ENCODE measurements at places on chromosomes 3 and 15.

DNA sequence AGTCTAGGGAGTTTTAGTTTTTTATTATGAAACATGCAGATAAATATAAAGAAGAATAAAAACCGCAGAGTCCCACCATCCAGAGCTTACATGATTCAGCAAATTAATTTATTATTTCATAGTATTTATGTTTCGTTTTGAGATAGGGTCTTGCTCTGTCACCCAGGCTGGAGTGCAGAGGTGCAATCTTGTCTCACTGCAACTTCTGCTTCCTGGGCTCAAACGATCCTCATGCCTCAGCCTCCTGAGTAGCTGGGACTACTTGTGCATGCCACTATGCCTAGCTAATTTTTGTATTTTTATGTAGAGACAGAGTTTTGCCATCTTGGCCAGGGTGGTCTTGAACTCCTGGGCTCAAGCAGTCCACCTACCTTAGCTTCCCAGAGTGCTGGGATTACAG, 13.6 kb downstream of the RNF13 start:
- DNase-seq = no peak

DNA sequence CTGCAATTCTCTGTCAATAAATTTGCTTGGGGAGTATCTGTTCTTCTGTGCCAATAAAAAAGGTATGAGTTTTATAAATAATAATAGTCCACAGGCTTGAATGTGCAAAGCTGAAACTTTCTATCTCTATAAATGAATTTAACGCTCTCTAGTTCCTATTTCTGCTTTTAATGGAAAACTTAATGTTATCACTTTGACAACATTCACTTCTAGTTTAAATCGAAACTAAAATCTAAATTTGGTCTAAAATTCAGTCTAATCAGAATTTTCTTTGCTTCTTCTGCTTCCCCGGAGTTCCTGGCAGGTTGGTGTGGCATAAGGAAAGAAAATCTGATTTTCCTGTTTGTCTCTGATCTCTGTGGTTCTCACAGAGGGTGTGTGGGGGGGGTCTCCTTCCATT, 450.1 kb upstream of the TBL1XR1 start:
- DNase-seq = no peak

- DNase-seq = no peak
Observed at GRCh38 chr15:28185148-28185895, 86.2 kb upstream of the OCA2 start.

DNA sequence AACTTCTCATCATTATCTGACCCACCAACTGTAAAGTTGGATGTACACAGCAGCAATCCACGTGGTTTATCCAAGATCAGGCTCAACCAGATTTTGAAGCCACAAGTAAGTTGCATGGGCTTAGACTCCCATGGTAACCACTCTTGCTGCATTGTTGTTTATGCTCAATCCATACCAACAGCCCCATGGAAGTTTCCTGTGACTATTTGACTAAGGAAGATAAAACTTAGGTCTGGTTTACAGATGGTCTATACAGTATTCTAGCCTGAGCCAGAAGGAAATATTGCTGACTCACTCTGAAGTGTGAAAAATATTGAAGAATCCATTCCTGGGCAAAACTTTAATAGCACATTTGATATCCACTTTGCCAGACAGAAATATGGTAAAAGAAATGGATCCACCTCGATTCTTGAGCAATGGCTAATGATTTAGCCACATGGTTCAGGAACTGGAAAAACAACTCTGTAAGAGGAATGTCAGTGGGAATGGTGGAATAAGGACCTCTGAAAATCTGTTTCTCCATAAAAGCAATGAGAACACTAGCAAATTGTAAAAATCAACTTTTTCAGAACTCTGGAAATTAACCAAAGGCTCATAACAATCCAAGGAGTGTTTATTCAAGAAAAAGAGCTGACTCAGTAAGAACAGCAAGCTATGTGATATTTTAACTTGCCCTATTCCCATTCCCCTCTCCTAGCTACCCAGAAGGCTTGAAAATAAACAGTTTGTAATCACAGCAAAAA, 162.9 kb upstream of the STT3B start:
- no peak for DNase-seq

- no peak for DNase-seq
Observed at GRCh38 chr3:46356276-46356675, 2.4 kb downstream of the CCR2 start.

- no peak for DNase-seq
Observed at GRCh38 chr3:195059006-195059350, 212.0 kb downstream of the XXYLT1 start.

- DNase-seq = no peak
Observed at GRCh38 chr3:81268526-81268925, 492.9 kb downstream of the GBE1 start.

DNA sequence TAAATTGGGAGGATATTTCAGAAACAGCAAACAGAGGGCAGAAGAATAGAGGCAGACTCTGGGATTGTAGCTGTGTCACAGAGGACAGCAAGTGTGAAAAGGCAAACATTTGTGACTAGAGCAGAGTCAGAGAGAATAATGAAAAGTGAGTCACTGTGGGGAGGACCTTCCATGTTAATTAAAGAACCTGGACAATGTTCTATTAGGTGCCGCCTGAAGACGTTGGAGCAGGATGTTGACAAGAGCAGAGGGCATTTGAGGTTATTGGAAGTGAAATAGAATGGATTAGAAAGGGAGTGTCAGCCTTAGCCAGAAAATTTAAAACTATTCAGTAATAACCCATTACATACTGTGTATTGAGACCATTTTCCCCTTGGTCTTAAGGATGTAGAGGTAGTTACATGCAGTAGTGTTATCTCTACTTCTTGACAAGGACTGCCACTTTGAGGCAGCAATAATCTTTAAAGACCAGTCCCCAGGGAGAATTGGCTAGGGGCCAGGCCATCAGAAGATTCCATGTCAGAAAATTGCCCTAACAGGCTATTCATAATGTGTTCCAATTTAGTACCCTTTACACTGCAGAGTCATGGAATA, 5.8 kb downstream of the ACKR2 start:
- no peak for DNase-seq

GRCh38 chr3:31903686-31904431, 77.2 kb downstream of the OSBPL10 start:
- DNase-seq = no peak

GRCh38 chr3:140995881-140996280, 54.2 kb downstream of the SLC25A36 start:
- DNase-seq = no peak

GRCh38 chr3:59803268-59803667, 753.4 kb upstream of the CFAP20DC start:
- no peak for DNase-seq

DNA sequence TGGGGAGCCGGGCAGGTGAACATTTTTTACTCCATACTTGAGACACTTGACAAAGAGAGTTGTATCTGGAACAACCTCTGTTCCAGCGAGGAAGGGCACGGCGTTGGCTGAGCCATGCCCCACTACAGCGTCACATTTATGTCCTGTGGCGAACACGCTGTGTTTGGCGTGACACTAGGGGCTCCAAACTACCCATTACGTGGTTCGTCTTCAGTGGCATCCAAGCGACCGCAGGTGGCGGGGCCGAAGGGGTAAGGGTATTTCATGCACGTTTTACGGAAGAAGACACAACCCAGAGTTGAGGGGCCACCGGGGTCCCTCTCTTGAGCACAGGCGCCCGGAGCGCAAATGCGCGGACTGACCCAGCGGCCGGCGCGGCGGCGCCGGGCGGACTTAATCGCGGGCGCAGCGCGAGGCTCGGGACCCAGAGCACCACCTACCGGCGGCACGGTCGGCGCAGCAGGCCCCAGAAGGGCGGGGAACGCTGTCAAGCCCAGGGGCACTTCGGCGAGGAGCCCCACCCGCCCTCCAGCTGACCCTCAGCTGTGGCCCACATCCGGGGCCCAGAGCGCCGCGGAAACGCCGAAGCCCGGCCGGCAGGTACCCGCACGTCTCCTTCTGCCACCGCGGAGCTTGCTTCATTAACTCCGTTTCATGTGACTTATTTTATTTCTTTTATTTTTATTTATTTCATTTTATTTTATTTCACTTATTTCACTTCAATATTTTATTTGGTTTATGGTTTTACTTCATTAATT, 36.4 kb upstream of the TRIM71 start:
- DNase-seq = peak; percentile 39

- DNase-seq = no peak
Observed at GRCh38 chr3:141181196-141181595, 50.4 kb upstream of the PXYLP1 start.

DNA sequence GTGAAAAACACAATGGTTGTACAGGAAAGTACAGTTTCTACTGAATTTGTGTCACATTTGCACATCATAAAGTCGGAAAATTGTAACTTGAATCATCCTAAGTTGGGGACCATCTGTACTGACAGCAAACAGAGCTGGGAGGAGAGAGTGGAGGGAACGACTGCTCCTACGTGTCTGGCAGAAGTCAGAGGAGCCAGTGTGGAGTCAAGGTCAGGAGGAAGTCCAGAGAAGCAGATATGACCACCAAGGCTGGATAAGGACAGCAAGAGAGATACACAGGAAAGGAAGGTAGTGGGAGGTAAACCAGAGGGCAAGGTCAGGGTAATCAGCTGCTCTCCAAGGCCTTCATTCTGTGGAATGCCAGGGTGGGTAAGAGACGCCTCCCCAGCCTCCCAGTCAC, 2.7 kb upstream of the CILP start:
- no peak for DNase-seq

DNA sequence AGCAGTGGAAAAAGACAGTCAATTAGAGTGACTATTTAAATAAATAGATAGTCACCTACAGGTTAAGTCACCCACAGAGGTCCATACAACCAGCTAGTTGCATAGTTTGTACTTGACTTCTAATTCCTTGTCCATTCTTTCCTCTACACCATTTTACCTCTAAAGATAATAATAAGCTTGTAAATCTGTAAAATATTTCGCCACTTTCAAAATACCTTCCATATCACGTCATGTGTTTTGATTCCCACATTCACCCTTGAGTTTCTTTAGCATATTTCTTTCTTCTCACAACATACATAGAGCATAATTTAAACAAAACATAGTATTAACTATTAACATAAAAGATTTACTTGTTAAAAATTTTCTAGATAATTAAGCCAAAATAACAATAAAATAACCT, 689.6 kb downstream of the MECOM start:
- DNase-seq = no peak

DNA sequence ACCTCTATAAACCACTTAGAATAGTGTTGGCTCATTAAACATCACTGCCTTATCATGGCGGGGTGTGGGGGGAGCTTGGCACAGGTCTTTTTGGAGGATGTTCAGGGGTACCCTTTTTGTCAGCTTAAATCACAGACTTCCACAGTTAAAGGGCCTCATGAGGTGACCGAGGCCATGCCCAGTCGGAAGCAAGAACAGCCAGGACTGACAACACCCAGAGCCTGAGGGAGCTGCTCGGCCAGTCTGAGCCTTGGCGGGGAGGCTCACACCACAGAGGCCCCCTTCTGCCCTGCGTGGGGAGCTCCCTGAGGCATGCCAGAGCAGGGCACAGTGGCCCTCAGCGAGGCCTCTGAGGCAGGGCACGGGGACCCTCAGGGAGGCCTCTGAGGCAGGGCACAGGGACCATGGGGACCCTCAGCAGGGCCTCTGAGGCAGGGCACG, 49.5 kb downstream of the UMPS start:
- DNase-seq = no peak

DNA sequence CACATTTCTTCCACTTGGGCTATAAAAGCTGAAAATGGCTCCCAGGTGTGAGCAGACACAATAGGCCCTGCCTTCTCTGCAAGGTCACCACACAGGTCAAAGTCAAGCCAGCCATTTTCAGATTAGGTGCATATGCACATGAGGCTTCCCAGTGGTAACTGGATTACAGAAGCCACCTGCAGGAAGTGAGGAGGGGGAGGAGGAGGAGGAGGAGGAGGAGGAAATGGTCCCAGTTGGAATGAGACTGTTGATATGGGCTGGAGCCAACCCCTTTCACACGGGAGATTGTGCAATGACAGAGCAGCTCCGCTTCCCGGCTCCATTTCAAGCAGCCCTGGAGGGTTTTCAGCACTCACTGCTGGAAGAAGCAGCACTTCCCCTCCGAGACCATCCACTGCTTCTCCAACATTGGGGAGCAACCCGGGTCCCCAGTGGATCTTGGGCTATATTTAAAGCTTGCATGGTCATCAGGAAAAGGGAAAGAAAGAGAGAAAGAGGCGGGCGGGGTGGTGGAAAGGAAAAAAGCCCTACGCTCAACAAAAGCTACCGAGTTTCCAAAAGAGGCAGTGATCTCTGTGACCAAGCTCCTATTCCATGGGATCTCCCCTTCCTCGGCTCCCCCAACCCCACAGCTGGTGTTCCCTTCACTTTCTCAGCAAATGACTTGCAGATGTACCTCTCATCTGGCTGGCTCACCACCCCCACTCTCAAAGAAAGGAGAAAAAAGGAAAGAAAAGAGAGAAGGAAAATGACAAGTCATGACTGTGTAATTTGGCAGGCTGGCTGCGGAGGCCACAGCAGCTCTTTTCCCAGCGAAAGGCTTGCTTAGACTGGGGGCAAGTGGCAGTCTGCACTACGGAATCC, 58.3 kb downstream of the LRIG1 start:
- DNase-seq = no peak

GRCh38 chr3:124299831-124300230, 307.9 kb upstream of the ROPN1 start:
- no peak for DNase-seq

DNA sequence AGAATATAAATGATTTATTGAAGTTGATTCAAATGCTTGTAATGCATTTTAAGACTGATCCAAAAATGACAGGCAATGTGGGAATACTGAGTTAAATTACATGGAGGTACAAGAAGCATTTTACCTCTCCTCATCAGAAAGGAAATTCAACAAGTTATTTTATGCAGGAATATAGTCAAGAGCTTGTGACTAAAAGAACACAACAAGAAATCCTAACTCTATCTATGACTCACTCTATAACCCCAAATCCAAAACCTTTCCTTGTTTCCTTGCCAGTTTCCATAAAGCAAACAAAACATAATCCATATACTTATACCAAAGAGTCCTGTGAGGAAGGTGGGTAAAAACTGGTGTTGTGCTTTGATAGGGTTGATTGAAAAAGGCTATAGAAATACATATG, 30.8 kb downstream of the SIN3A start:
- DNase-seq = no peak

DNA sequence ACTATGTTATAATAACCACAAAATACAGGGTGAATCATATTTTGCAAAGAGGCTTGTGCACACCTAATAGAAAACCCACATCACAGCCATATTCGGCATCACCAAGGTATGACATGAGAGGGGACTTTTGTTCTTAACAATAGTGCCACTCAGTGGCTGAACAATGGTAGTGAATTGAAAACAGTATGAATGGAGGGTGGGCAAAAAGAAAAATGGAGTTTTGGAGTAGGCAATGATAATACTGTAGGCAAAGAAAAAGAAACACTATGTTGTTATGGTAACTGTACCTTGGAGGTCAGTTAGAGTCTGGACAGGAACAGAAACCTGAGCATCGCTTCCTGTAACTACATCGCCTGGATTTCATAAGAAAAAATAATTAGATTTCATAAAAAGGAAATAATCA, 348.6 kb downstream of the PLCL2 start:
- peak; percentile 1 for DNase-seq

Data from T-helper 9 cell (primary cell).